ENCODE measurements at places on chromosomes 2 and 18.

DNA sequence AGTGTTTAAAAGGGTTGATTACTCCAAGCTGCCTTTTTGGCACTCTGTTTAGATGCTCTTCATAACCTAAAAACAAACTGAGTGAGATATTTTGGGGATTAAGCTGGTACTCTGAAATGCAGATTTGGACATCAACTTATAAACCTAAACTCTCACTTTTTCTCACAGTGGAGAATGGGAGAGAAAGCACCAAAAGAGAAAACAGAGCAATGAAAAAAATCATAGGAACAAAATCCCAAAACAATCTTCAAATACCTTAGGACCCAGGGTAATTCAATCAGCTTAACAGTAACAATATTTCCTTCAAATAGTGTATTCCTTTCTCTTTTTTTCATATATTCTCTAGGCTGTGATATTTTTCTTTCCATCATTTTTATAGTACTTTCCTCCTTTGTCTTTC is 11.5 kb downstream of the LRP1B start:
- no peak for DNase-seq

- DNase-seq: no peak
Observed at GRCh38 chr2:228594012-228594411, 412.5 kb upstream of the SPHKAP start.

DNA sequence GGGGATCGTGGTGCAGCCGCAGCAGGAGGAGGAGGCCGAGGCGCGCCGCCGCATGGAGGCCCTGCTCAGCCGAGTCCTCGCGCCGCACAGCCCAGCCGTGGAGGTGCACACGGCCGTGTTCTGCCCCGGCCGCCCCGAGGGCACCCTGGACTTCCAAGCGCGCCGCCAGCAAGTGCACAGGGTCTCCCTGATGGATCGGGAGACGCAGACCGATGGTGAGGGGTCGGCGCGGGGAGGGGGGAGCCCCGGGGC is 5.1 kb upstream of the SPATA3 start:
- DNase-seq: no peak

DNA sequence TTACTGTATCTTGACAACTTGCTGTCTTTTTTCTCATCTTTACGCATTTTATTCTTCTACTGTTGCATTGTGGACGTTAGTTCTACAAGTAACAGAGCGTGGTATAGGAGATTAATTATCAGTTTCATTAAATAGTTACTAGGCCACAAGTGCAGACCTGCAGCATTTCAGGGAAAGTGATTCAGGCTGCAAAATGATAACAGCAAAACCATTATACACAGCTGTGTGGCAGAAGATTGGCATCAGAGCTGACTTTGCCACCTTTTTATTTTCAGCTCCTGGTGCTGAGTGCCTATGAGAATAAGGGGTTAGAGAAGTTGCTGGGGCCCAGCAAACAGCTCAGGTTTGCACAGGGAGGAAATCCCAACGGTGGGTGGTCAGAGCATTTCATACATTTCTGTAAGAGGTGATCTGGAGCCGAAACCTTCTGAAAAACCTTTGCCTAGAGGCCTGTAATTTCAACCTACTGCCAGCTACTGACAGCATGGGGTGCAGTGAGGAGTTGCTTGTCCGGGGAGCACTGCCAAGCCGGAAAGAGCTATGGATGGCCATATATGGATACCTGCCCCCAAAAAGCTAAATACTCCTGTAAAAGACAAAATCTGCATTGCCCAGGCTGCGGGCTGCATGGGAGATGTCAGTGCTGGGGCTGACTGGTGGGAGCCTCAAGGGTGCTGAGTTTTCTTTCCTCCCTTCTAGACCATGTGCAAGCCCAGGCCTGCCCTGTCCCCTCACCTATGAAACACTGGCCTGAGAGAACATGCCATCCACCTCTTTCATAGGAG is 2.7 kb upstream of the CCBE1 start:
- DNase-seq: no peak

DNA sequence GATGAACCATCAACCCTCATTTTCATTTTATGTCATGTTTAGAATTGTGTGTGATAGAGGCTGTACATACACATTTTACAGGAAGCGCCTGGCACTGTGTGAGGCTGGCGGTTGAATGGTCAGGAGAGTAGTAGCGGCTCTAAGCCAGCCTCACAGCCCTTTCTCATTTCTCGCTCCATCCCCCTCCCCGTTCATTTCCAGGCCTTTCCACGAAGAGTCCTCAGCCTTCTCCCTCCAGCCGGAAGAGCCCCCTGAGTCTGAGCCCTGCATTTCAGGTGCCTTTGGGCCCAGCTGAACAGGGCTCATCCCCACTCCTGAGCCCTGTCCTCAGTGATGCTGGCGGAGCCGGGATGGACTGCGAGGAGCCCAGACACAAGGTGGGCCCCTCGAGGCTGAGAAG is 51.8 kb downstream of the STK25 start:
- DNase-seq: no peak

- no peak for DNase-seq
Observed at GRCh38 chr2:133561045-133561852, 7.0 kb downstream of the NCKAP5 start.

DNA sequence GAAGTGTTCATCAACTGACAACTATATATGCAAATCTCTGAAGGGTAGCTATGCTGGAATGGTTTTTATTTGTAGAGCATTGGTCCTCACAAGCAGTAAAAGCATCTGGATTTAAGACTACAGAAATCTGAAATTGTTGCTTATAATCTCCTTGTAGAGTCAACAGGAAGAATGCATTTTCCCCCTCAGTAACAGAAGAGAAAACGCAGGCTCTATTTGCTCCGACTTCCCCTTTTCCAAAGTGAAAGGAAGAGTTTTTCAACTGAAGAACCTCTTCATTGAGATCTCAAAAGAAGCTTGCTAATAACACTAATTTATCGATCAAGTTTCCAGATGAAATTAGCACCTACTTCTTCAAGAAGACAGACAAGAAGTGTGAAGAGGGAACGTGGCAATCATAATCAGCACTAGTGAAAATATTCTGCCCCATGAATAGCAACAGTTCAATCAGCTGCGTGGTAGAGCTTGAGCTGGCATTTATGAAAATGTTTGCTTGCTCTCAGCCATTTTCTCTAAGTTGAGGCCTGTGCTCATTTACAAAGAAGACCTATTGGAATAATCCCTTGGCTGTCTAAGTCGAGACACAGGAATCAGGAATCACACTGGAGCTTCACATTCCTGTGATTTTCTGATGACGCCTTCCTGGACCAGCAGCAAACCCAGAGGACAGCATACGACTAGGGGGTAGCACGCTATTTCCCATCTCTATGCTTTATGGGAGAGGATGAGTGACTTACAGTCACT is 43.7 kb downstream of the TGIF1 start:
- no peak for DNase-seq

GRCh38 chr2:231715988-231716616 is 7.8 kb downstream of the PTMA start:
- no peak for DNase-seq

DNA sequence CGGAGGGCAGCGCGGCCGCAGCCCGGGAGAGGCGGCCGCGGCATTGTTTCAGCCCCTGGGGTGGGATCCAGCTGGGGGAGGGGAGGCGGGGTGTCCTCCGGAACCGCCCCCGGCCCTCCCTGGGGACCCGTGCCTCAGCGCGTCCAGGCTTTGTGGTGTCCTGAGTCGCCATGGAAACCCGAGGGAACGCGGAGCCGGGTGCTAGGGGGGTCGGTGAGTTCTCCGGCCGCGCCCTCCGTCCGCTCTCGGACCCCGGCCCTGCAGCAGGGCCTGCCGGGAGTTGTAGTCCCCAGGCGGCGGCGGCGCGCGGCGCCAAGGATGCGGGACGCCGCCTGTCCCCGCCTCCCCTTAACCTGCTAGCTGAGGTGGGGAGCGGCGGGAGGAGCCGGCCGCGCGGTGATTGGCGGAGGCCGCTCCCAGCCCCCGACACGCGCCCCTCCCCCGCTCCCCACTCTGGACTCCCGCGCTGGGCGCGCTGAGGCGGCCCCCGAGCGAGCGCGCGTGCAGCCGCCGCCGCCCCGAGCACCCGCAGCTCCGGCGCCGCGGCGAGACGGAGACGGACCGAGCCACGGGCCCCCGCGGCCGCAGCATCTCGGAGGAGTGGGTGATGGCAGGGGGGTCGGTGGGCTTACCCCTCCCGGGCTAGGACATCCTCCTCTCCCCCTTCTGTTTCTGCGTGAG is at the start of gene DPYSL5:
DPYSL5 (plus strand) TSS at position 478 of the 681 bp plus-strand sequence. CDS start 50,368 bp downstream, outside the sequence.
- no peak for DNase-seq

GRCh38 chr18:28030458-28030857 is 146.5 kb downstream of the CDH2 start:
- DNase-seq: no peak

DNA sequence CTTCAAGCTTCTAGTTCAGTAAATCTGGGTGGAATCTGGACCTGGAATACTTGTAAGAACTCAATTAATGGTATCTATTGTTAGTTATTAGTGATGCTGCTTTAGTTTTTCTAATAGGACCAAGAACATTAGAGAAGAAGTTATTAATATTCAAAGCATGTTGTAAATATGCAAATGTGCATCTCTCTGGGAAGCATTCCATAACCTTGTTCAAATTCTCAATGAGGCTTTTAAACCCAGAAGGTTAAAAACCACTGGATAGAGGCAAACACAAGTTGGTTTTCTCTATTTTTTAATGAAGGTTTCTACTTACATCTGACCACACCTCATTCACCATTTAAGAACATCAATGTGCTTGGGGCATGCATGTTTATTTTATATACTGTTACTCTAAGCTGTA is 16.1 kb upstream of the ACVR1C start:
- no peak for DNase-seq

- no peak for DNase-seq
Observed at GRCh38 chr18:77115192-77115953, 17.2 kb downstream of the MBP start.

DNA sequence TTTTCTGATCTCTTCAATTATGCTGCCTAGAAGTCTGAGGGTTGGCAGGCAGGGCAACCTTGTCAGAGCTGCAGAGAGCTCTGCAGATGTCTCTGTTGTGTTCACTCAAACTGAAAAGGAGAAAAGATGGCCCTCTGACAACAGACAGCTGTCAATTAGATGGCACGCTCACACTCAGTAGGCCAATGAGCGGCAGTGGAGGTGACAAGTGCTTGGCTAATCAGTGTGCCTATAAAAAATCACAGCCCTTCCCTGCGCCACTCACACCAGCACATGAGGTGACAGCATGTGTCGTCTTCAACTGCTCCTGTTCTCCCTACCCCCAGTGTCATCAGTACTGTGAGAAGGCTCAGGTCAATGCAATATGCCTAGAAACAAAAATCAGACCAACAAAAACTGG is 203.9 kb downstream of the TCF4 start:
- DNase-seq: no peak

- DNase-seq: no peak
Observed at GRCh38 chr2:29834624-29835023, 86.8 kb downstream of the ALK start.

- no peak for DNase-seq
Observed at GRCh38 chr2:122636097-122636496, 880.6 kb downstream of the TSN start.

DNA sequence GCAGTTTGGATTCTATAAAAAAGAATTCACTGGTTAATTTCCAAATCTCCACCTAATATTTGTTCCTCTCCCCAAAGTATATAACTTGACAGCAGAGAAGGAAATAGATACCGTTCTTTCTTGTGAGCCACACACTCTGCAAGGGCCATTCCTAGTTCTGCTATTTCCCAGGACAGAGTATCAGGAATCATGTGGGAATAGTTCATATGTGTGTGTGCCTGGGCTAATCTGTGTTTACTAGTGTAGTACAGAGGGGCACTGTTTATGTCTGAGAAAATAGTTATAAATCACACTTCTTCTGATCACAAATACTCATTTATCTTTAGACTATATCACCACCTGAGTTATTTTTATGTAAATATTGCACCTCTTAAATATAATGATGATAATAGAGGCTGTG is 296.7 kb downstream of the ARHGAP15 start:
- no peak for DNase-seq

- no peak for DNase-seq
Observed at GRCh38 chr2:224645722-224646121, 60.6 kb upstream of the CUL3 start.

GRCh38 chr2:3160751-3161330 is 216.8 kb downstream of the EIPR1 start:
- DNase-seq: no peak

- no peak for DNase-seq
Observed at GRCh38 chr2:145292166-145292565, 772.2 kb upstream of the ZEB2 start.

DNA sequence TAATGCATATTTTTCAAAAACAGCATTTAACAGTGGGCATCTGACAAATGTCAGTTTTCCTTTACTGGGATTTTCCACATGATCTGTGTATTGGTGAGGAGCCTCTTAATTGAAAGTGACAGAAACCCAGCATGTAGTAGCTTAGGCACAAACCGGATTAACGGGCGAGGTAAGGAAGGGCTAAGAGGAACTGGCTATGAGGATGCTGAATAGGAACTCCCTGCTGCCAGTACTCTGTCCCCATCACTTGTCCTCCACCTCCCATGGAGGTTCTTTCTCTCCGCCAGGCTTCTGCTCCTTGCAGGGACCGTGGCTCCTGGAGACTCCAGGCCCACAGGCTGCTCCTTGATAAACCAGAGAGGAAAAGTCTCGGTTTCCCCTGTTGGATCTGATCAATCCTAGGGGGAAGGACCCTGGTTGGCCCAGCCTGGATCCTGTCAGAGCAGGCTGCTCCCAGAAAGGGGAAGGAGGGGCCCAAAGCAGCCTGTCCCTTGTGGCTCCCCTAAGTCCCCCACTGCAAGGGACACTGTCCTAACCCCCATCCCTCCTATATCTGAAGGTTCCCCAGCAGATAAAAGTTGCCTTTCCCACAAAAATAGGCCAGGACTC is 10.3 kb downstream of the TEX44 start:
- no peak for DNase-seq

GRCh38 chr18:39389800-39390379 is 1824.3 kb upstream of the CELF4 start:
- DNase-seq: no peak

DNA sequence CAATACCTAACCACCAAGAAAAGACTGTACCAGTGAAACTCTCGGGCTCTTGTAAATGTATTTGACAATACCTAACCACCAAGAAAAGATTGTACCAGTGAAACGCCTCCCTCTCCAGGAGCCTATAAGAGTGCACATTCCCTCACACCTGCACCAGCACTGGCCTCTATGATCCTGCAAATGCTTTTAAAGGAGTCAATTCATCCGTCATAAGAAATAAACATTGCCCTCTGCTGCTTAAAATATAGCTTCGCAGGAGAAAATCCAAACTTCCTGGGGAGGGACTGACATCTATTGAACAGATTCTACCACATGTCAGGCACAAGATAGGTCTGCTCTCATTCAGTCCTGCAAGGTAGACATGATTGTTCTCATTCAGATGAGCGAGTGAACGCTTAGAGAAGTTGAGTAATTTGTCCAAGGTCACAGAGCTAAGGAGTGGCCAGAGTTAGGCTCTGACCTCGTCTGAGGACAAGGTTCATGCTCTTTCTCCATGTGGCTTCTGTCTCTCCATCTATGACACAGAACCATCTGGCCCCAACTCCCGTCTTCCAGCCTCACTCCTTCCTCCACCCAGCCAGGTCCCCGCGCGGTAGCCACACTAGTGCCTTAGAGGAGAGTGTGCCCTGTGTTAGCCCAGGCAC is 38.7 kb downstream of the MCFD2 start:
- no peak for DNase-seq

DNA sequence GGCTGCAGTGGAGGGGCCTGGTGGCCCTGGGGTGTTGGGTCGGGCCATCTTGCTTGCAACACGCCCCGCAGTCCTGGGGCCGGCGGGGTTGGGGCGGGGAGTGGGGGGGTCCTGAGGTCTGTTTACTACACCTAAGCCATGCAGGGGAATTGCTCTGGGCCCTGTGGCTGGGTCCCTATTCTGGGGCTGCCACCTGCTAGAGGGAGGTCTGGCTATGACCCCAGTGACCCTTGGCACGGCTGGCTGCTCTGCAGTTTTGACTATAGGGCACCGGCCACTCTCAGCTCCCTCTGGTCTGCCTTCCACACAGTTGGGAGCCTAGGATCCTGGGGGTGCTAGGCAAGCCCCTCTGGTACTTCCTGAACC is 170.6 kb upstream of the GLI2 start:
- DNase-seq: no peak
